Lower leg skin (tissue), 4 donors: ENCODE measurements at places on chromosomes 5 and 9. TPM values are rescaled to one million over a fixed set of nuclear protein-coding genes. Genes with fewer than 3 reads are reported as not detected.

Gene OTP
- total RNA-seq, result not detected

Gene ENG
- total RNA-seq, result 51.1 TPM

Gene IL13
- total RNA-seq, result not detected

Gene SMIM32
- total RNA-seq, result not detected

Gene MRPS27
- 49.2 TPM for total RNA-seq

Gene MVB12B
- total RNA-seq, result 10.8 TPM

- no peak for DNase-seq
Observed at GRCh38 chr5:124034963-124035362, 523.0 kb downstream of the CSNK1G3 start.

DNA sequence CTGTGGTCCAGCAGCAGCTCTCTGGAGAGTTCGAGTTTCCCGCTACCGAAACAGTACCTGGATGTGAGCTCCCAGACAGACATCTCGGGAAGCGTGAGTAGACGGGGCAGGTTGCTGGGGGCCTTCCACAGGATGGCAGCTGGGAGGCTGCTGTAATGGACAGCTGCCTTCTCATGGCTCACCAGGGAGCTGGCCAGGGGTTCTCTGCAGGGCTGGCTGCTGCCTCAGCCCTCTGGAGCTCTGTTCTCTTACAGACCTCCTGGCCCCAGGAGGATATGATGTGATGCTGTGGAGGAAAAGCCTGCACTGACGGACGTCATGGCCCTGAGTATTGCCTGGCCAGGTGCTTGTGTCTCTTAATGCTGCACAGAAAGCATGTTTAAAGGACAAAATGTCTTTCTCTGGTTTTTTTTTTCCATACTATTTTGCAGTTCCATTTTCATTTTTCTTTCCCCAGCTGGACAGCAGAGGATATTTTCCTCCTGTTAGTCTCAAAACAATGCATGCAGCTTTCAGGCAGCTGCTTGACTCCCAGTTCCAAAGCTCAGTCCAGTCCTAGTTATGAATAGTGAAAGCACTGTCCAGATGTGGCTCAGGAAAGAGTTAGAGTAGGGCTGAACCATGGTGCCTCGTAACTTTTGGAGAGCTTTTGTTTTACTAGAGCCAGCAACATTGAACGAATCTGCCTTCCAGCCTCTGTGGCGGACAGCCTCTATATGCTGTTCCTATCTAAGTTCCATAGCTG is 77.5 kb upstream of the RARS1 start:
- DNase-seq, result no peak

- peak; percentile 85 for DNase-seq
Observed at GRCh38 chr5:95959888-95960666, 1.6 kb downstream of the ELL2 start.

- DNase-seq, result no peak
Observed at GRCh38 chr9:124537926-124538325, 30.7 kb upstream of the NR5A1 start.

GRCh38 chr5:54775645-54776044 is 209.7 kb downstream of the ESM1 start:
- DNase-seq, result no peak

- no peak for DNase-seq
Observed at GRCh38 chr9:87337335-87338087, 160.2 kb upstream of the DAPK1 start.

DNA sequence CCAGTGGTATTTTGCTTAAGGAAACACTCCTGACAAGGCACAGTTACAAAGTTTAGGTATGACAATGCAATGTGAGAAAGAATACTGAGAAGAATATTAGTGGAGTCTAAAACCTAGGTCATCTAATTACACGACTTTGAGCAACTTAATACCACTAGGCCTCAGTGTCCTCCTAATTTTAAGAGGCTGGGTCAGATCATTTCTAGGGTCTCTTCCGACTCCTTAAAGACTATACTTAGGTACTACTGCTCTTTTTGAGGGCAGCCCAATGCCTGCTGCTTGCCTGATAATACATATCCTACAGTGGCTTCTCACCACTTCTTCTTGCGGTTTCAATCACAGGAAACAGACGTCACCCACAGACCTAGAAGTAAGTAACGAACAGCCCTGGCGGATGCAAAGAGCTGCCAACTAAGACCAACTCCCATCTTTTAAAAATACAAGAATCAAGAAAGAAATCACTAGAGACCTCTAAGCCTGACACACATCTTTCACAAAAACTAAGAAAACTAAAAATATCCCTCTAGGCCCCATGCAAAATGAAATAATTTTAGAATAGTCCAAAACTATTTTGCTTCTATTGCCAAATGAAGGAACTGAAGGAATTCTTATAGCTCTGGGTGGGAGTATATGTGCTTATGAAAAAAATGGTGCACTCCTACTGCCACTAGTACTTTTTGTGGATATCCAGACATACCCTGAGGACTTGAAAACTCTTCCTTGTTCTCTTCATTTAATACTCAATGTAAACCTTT is 13.1 kb downstream of the DIAPH1 start:
- peak; percentile 77 for DNase-seq

- DNase-seq, result no peak
Observed at GRCh38 chr9:108467653-108468324, 388.0 kb downstream of the ACTL7B start.

GRCh38 chr9:109520475-109521132 is 22.5 kb upstream of the PTPN3 start:
- DNase-seq, result peak; percentile 88
